SHP77 (cell line): ENCODE measurements at places on chromosomes 3 and 15.
A peak's percentile ranks its signal among the peaks of the same experiment; 100 is the strongest.

- no peak for DNase-seq
Measured at GRCh38 chr3:70096376-70097066, 97.0 kb downstream of the SAMMSON start.

DNA sequence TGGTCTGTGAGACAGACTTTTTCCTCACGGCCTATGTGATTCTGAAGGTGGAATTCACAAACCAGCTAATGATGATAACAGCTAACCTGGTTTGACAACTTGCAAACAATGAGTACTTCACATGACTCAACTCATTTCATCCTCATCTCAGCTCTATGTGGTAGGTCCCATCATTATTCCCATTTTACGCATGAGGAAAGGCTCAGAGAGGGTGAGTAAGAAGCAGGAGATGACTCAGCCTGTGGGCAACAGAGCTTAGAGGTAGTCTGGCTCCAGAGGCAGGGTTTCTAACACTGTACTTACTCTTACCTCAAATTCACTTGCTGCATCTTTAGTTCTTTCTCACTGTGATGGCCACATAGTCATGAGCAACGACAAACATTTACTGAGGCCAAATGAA lies 25.8 kb upstream of the PSMD6 start:
- DNase-seq, result no peak

GRCh38 chr15:80929225-80929624 lies 60.4 kb downstream of the MESD start:
- DNase-seq, result no peak

DNA sequence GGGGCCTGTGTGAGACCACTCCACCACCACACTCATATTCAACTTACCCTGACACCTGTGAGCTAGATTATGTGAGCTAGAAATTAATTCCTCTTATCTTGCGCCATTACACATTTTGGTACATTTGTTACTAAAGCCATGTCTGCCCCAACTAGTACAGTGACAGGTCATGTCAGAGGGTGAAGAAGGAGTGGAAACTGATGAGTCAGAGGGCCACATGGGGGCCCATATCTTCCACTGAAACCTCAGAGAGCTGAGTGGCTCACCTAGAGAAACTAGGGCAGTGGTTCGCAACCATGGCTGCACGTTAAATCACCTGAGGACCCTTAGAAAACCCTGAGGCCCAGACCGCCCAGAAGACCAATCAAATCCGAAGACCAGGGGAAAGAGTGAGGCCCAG lies 15.7 kb upstream of the MEF2A start:
- DNase-seq, result no peak

DNA sequence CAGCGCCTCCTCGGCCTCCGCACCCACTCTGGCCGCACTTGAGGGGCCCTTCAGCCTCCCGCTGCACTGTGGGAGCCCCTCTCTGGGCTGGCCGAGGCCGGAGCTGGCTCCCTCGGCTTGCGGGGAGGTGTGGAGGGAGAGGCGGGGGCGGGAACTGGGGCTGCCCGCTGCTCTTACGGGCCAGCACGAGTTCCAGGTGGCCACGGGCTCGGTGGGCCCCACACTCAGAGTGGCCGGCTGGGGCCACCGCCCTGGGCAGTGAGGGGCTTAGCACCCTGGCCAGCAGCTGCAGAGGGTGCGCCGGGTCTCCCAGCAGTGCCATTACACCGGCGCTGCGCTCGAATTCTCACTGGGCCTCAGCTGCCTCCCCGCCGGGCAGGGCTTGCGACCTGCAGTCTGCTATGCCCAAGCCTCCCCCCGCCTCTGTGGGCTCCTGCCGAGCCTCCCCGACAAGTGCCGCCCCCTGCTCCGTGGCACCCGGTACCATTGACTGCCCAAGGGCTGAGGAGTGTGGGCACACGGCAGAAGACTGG lies 167.1 kb upstream of the PLSCR5 start:
- no peak for DNase-seq

GRCh38 chr3:180223268-180223667 lies 186.5 kb upstream of the PEX5L start:
- DNase-seq, result no peak

- DNase-seq, result no peak
Measured at GRCh38 chr3:141047168-141047567, 4.0 kb upstream of the SPSB4 start.

DNA sequence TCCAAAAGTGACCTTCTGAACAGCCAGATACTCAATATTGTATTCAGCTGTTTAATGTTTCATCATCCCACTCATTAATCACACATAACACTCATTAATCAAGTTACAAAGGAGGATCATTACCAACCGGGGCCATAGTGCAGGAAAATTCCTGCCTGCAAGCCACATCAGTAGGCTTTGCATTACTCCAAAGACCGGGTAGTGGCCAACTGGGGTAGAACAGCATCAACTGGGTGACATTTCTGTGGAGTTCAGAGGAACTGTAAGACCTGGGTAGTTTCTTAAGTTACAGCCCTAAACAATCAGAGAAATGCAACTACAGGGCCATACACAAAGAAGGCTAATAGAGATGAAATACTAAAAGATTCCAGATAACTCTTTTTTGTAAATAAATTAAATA lies 253.1 kb downstream of the WDR72 start:
- no peak for DNase-seq

DNA sequence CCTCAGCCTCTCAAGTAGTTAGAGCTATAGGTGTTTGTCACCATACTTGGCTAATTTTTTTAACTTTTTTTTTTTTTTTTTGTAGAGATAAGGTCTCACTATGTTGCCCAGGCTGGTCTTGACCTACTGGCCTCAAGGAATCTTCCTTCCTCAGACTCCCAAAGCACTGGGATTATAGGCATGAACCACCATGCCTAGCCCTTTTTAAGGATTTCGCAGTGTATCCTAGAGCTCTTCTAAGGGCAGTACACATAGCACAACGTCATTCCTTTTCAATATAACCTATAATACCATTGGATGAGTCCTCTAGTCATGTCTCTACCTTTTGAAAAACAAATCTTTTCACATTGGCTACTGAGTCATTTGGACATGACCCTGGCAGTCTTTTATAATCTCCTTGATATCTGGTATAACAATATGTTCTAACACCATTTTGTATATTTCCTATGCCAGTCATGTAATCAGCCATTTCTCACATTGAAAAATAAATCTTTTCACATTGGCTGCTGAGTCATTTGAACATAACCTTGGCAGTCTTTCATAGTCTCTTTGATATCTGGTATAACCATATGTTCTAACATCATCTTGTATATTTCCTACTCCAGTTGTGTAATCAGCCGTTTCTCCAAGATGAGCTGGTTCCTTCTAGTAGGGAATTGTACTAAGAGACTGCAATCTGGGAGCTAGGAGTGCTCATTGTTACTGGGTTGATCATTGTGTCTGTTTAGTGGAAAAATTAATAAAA lies 944.7 kb downstream of the MCTP2 start:
- no peak for DNase-seq

DNA sequence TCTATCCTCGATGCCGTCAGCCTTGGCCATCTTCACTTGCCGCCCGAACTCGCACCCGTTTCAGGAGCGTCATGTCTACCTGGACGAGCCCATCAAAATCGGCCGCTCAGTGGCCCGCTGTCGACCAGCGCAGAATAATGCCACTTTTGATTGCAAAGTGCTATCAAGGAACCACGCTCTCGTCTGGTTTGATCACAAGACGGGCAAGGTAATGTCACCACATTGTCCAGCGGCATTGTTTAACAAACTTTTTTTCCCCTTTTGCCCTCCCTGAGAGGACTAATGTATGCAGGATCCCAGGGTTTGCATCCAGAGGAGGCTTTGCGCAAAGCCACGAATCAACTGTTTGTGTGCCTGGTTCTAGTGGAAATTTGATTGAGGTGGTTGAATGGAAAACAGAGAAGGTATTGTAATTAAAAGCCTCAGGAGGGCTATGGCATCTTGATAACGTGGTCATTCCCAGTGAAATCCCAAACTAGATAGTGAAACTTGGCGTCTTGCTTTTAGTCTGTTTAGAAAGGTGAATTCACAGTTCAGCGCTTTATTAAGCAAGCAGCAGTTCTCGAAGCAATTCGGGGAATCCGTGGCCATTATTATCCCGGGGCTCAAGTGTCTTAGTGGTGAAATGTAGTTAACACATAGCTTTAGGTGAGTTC lies 1.7 kb downstream of the SLMAP start:
- DNase-seq, result no peak

DNA sequence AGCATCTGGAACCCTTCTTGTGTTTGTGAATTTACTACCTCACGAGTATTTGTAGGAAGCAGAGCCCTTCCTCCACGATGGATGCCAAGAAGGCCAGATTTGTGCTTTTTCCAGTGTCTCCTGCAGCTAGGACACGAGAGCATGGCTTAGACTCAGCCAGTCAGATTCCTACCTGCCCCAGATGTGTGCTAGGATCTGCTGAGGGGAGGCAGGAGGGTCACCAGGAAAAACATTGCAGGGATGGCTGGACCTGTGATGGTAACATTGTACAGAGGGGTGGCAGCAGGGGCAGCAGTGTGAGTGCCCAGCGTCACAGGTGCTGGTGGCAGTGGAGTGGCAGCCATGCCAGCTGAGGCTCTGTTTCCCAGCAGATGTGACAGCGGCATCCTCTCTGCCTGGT lies 285.3 kb downstream of the FAM43A start:
- no peak for DNase-seq

DNA sequence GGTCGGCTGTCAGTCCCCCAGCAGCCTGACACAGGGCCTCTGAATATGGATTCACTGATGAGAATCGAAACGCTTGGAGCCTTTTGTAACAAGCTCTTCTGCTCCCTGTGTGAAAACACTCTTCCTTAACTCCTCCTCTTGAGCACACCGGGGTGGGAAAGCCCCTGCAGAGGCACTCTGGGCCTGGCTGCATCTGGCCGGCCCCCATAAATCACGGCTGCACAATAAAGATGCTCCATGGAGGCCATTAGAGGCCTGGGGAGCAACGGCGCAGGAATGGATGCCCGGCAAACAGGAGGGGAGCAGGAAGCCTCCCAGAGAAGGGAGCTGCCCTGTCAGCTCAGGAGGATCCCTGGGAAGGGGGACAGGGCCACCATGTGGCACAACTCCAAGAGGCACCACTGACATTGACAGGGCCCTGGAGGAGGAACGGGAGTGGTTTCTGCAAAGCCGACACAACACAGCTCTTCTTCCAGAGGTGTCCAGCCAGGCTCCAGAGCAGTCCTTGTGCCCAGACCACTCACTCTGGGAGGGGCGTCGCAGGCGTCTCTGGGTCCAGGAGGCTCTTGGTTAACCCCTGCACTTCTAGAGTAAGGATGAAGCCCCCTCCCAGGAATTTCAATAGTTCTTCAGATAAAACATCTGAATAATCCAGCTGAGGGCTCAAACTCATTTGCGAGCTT lies 509.3 kb upstream of the PPP2R3A start:
- DNase-seq, result peak; percentile 44

- no peak for DNase-seq
Measured at GRCh38 chr3:40725031-40725430, 200.3 kb downstream of the ZNF621 start.

- no peak for DNase-seq
Measured at GRCh38 chr3:36944012-36944640, 728 bp downstream of the TRANK1 start.

DNA sequence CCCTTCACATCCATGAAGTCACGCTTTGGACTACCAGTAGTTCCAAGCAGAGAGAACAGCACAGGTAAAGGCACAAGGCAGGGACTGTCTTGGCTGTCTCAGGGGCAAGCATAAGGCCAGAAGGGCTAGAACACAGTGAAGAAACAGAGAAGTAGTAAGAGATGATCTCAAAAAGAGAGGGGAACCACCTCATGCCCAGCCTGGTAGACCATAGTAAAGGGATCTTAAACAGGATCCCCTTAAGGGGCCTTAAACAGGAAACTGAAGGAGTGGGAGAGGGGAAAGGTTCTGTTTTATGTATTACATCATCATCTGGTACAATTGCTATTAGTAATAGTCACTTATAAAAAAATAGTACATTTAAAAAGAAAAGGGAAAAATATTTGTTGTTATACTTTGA lies 25.8 kb downstream of the P2RY1 start:
- DNase-seq, result no peak

- DNase-seq, result no peak
Measured at GRCh38 chr3:72390841-72391240, 457.4 kb downstream of the SHQ1 start.

GRCh38 chr3:161866176-161866575 lies 369.6 kb downstream of the OTOL1 start:
- no peak for DNase-seq

DNA sequence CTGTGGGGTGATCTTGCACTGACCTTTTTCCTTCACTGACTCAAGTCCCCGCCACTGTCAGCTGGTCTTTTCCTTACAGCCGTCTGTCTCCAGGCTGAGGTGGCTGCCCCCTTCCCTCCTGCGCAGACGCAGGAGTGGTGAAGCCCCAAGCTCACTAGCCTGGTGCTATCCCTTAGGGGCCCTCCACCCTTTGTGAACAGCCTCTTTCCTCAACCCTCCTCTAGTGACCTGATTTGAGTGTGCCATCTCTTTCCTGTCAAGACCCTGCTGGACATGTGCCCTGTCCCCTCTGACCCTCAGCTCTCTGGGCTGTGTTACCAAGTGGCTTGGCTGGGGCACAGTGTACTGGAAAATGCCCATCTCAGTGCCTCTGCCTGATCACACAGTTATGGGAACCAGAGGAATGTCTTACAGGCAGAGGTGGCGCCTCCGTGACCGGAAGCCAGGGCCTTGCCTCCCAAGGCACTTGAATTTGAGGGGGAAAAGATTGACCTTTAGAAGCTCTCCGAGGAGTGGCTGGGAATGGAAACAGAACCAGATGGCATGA lies 8.7 kb downstream of the KBTBD13 start:
- DNase-seq, result no peak

- DNase-seq, result no peak
Measured at GRCh38 chr3:152610622-152611021, 224.3 kb upstream of the P2RY1 start.

- no peak for DNase-seq
Measured at GRCh38 chr3:11989383-11990038, 14.7 kb upstream of the SYN2 start.

DNA sequence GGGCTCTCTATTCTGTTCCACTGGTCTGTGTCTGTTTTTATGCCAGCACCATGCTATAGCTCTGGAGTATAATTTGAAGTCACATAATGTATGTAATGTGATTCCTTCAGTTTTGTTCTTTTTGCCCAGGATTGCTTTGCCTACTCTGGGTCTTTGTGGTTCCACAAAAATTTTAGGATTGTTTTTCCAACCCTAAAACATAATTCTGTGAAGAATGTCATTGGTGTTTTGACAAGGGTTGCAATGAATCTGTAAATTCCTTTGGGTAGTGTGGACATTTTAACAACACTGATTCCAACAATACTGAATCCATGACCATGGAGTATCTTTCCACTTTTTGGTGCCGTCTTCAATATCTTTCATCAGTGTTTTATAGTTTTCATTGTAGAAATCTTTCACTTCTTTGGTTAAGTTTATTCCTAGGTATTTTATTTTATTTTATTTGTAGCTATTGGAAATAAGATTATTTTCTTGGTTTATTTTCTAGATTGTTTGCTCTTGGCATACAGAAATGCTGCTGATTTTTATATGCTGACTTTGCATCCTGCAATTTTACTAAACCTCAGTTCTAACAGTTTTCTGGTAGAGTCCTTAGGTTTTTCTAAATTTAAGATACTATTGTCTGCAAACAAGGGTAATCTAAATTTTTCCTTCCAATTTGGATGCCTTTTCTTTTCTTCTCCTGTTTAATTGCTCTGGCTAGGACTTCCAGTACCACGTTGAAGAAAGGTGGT lies 29.7 kb downstream of the TJP1 start:
- no peak for DNase-seq

- DNase-seq, result no peak
Measured at GRCh38 chr3:178350763-178351162, 185.5 kb upstream of the KCNMB2 start.

GRCh38 chr3:15610082-15610759 lies 8.7 kb downstream of the BTD start:
- no peak for DNase-seq

- DNase-seq, result no peak
Measured at GRCh38 chr15:33314069-33314468, 3.3 kb downstream of the RYR3 start.
